ENCODE measurements at places on chromosomes 13 and 19.

- no peak for DNase-seq
These were observed 409.9 kb downstream of the MZT1 start for GRCh38 chr13:72317346-72318109.

- DNase-seq = no peak
These were observed 231.5 kb upstream of the SPRY2 start for GRCh38 chr13:80572308-80572922.

DNA sequence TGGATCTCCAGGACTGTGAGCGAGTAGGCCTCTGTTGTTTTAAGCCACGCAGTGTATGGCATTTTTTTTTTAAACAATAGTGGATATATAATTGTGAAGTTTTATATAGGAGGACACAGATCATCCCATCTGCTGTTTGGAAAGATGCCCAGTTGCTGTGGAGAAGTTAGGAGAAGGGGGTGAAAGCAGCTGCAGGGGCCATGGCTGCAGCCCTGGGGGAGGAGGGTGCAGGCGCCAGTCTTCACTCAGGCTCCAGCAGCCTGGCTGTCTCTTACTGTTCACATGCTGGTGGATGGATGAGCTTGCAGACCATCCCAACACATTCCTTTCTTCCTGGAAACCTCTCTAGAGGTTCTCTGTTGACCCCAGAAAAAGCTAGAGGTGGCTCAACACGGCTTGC, 242.3 kb downstream of the TEX29 start:
- no peak for DNase-seq

GRCh38 chr19:16366433-16367260, 42.0 kb downstream of the KLF2 start:
- peak; percentile 53 for DNase-seq

GRCh38 chr13:36807616-36808015, 11.4 kb upstream of the RFXAP start:
- DNase-seq = no peak

GRCh38 chr19:31378404-31378803, 29.2 kb upstream of the TSHZ3 start:
- DNase-seq = no peak

- peak; percentile 87 for DNase-seq
These were observed at the start of gene CYSLTR2 for GRCh38 chr13:48653472-48653939. Gene CYSLTR2 (plus strand): TSS chr13:48653929. CDS start chr13:48706818, 52,889 bp downstream.

- DNase-seq = no peak
These were observed 116.3 kb upstream of the SOX1 start for GRCh38 chr13:111950697-111951096.

- no peak for DNase-seq
These were observed 73.9 kb upstream of the OXGR1 start for GRCh38 chr13:97068151-97068550.

GRCh38 chr13:71587817-71588216, 279.2 kb downstream of the DACH1 start:
- no peak for DNase-seq

- peak; percentile 26 for DNase-seq
These were observed 75.4 kb upstream of the GPR183 start for GRCh38 chr13:99382428-99383133.

GRCh38 chr13:57878291-57878690, 246.7 kb downstream of the PCDH17 start:
- DNase-seq = no peak

GRCh38 chr19:18408053-18408476, 10.6 kb upstream of the LRRC25 start:
- no peak for DNase-seq

DNA sequence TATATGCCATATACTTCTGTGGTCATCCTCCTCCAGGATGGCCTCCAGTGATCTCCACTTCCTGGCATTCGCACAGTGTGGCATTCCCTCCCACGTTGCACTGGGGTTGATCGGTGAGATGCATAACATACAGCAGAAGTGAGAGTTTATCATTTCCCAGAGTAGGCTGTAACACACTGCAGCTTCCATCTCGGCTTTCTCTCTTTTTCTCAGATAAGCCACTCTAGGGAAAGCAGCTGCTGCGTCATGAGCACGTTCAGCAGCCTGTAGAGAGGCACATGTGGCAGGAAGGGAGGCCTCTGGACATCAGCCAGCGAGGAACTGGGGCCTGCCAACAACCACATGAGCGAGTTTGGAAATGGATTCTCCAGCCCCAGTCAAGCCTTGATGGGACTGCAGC, 807.1 kb downstream of the DIAPH3 start:
- no peak for DNase-seq

- no peak for DNase-seq
These were observed 16.6 kb downstream of the PPP2R1A start for GRCh38 chr19:52206481-52206880.

GRCh38 chr19:45862271-45862563, 730 bp downstream of the SYMPK start:
- DNase-seq = no peak

GRCh38 chr13:78430166-78430791, 173.1 kb downstream of the POU4F1 start:
- no peak for DNase-seq

DNA sequence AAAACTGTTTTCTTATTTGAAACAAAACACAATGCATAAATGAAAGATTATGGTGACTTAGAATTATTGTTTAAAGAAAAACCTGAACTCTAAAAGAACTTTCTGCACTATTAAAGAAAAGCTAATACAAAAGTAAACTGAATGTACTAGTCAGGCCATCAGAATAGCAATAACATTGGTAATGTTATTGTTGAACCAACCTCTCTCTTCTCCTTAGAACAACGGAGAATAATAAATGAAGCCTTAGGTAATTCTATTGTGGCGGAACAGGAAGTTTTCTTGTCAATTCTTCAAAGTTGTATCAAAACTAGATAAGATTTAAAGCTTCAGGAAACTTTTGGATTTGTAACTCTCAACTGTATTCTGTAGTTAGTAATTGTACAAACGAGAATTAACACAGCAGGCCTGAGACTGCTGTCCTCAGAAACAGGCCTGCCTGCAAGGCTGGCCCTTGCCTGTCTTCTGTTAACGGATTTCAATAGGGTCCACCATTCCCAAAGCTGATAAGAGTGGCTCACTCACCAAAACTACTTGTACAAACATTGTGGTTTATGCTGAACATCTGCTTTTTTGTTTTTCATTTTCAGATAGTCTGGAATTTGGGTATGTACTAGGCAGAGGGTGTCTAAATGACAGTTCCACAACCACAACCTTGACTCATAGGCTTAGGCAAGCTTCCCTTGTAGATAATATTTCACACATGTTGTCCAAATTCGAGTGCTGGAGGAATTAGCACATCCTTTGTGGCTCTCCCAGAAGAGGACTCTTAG, 825.8 kb downstream of the GPC5 start:
- DNase-seq = no peak

- DNase-seq = no peak
These were observed 136.8 kb upstream of the RNF113B start for GRCh38 chr13:98313922-98314292.

- no peak for DNase-seq
These were observed 1.9 kb downstream of the NHLRC3 start for GRCh38 chr13:39040206-39040605.

Measured in hematopoietic multipotent progenitor cell (in vitro differentiated cells).